ENCODE measurements at places on chromosomes 16 and 17.
A peak's percentile ranks its signal among the peaks of the same experiment; 100 is the strongest.

DNA sequence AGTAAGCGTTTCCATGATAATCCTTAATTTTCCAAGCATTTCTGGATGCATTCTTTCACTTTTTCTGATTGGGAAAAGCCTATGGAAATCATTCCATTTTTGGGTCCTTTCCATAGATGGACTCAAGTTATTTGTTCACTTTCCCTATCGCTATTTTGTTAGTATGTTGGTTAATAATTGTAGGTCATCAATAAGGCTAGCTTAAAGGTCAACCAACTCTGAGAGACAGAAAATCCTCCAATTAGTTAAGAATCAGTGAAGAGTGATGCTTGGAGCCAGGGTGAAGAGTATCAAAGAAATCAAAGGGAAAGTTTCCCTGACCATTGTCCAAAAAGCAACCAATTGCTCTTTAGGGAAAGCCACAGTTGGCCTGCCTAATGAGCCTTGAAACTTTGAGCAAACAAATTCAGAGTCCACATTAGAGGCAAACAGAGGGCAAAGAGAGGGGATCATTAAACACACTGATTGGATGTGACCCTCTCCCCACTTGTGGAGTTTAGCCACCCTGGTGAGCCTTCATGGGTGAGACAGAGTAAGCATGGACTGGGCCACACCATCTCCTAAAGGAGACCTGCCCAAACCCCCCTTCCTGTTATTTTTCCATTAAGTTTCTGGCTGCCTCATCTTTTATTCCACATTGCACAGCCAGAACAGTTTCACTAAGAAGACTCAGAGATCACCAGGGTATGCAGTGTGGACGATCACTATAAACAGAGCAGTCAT is 133.4 kb upstream of the DYNLRB2 start:
- no peak for DNase-seq

- DNase-seq, result no peak
Measured at GRCh38 chr17:48646183-48647102, 20.3 kb upstream of the HOXB9 start.

- no peak for DNase-seq
Measured at GRCh38 chr16:22322021-22322471, 24.8 kb downstream of the POLR3E start.

GRCh38 chr16:25707982-25708583 is 16.3 kb downstream of the HS3ST4 start:
- DNase-seq, result no peak

- no peak for DNase-seq
Measured at GRCh38 chr16:70715860-70716357, 30.1 kb upstream of the MTSS2 start.

- DNase-seq, result no peak
Measured at GRCh38 chr17:57512691-57513090, 232.4 kb downstream of the CCDC182 start.

DNA sequence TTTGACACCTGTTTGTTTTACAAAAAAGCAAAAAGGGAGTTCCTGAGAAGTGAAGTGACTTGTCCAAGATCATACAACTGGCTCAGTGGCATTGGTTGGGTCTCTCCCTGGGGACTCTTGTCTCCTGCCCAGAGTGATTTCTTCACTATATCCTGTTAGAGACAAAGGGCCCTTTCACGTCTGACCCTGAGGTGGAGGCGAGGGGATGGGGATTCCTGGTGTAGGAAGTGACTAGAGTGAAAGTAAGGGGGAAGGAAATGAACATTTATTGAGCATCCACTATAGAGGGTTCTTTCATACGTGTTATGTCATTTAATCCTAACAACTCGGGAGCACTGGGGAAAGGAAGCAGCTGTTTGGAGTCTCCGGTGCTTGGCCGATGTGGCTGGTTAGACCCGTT is 9.0 kb downstream of the ITGB3 start:
- no peak for DNase-seq

DNA sequence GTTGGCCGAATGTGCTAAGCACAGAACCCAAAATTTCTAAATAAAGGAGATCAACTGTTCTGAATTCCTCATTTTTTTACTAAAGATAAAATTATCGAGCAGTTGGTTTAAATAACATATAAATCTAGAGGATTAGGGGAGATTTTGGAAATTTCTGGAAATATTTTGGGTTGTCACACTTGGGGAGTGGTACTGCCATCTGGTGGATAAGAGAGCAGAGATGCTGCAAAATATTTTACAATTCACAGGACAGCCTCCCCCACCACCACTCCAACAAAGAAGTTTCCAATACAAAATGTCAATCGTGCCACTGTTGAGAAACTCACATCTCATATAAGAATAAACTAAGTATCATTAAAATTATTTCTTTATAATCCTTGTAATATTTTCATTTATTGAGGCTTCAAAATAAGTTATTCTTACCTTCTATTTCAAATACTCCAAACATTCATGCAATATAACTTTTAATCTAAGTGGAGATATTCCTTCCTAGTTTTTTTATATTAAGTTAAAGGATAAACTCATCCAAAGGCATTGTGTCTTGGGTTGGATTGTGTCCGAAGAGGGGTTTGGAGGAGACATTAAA is 17.0 kb upstream of the ABCA8 start:
- peak; percentile 59 for DNase-seq

- no peak for DNase-seq
Measured at GRCh38 chr17:80122026-80122575, 20.7 kb downstream of the GAA start.

DNA sequence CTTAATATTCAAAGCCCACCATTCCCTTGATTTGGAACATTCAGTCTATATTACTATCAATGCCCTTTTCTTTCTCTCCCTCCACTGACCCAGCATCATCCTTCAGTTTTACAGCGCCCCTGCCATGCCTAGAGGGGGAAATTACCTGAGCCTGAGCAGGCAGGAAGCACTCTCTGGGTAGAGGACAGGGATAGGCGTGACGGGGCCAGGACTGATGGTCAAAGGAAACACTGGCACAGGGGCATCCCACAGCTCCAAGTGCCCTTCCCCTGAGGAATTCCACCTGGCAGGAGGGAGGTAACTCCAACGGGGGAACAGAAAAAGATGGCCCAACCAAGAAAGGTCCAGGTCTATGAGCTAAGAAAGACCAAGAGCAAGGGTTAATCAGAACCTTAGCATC is 10.0 kb downstream of the CTC1 start:
- no peak for DNase-seq

- DNase-seq, result peak; percentile 41
Measured at GRCh38 chr17:40903129-40903847, 18.2 kb upstream of the KRT20 start.

DNA sequence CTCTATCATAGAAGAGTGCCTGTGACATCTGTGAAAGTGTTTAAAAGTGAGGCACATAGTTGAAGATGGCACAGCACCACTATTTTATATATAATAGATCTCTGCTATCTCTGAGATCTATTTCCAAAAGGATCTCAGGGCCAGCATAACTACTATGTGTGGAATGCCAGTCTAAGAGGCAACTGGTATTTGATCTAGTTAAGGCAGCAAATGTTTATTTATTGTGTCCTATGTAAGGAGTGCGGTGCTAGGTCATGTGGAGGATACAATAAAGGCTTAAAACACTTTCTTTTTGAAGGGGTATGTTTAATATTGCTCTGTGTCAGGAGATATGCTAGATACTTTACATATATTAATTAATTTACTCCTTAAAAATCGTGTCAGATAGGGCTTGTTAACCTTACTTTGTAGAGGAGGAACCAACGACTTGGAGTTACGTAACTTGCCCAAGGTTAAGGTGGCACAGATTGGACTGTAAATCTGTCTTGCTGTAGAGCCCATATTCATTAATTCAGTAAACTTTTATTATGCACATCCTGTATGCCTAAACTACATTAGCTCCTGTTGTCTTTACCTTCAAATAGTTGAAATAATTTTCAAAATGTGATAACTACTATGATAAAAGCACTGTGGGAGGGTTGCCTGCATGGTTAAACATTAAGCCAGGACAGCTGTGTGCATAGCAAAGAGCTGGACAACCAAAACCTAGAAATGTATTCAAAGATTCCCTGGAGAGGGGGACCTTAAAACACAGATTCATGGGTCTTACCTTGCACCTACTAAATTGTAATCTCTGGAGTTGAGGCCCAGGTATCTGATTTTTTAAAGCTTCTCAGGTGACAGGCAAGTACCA is 83.3 kb downstream of the NLK start:
- no peak for DNase-seq

GRCh38 chr16:68289202-68289601 is 21.5 kb downstream of the SLC7A6OS start:
- DNase-seq, result no peak

DNA sequence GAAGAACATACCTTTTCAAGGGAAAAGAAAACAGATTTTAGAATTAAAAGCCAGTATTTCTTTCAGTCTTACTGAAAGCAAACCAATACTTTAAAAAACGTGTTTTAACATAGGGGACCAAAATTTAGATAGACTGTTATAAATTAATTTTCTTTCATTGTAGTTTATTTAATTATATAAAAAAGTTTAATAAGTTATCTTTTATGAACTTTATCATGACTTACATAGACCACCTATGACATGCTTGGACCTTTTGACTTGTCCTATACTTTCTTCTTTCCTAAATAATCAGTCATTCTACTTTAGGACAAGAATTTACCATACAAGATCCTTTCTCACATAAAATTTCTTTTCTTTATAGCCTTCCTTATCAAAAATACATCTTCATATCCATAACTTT is 102.0 kb upstream of the HAS3 start:
- DNase-seq, result no peak

- no peak for DNase-seq
Measured at GRCh38 chr16:77946823-77947222, 75.5 kb upstream of the CLEC3A start.

- DNase-seq, result peak; percentile 88
Measured at GRCh38 chr16:73020409-73020884, 27.5 kb downstream of the ZFHX3 start.

GRCh38 chr17:7587420-7588151 is 2.3 kb downstream of the SOX15 start:
- DNase-seq, result peak; percentile 90

DNA sequence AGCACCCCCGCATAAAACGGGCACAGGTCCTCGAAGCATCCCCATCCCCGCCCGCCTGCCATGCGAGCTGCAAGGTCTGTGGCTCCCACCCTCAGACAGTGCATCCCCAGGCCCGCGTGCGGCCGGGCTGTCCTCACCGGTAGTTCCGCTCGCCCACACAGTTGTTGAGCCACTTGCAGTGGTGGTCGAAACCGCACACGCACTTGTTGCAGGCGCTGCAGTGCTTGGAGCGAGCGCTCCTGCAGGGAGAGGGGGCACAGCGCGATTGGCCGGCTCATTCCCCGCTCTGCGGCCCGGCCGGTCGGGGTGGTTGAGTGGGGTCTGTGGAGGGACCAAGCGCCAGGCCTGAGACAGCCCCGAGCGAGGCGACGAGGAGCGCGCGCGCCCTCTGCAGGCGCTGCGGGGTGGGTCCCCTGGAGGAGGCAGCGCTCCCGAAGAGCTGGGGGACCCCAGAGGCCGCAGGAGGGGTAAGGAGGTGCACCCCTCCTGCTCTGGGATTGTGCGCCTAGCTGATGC is 6.0 kb upstream of the TPPP3 start:
- peak; percentile 65 for DNase-seq

GRCh38 chr16:9099131-9099625 is 7.7 kb downstream of the HAPSTR1 start:
- no peak for DNase-seq

- DNase-seq, result no peak
Measured at GRCh38 chr16:88445583-88445960, 7.5 kb upstream of the ZFPM1 start.

DNA sequence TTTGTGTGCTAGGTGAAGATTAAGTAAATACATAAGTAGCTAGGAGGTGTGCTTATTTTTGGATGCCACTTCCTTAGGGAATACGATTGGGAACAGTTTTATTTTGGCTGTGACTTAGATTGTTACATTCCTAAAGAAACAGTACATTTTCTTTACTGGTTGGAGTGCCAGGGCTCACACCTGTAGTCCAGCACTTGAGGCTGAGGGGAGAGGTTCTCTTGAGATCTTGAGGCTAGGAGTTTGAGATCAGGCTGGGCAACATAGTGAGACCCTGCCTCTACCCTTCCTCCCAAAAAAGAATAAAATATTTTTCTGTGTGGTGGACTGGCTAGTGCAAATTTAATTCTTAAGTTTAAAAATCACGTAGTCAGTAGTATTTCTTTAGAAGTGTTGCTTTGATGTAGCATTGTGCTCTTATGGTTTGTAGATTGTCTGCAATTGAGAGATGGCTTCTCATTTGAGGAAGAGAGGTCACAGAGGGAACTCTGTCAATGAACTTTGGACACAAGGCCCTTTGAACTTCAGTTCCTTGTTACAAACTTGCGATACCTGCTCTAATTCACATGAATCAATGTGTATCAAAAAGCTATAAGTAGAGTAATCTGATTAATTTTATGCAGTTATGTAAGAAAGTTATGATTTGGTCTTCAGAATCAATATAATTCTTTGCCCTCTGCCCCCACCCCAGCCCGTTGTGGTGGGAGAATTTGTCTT is 7.1 kb downstream of the HAPSTR1 start:
- DNase-seq, result no peak

- DNase-seq, result no peak
Measured at GRCh38 chr16:13298666-13299065, 397.3 kb downstream of the SHISA9 start.

DNA sequence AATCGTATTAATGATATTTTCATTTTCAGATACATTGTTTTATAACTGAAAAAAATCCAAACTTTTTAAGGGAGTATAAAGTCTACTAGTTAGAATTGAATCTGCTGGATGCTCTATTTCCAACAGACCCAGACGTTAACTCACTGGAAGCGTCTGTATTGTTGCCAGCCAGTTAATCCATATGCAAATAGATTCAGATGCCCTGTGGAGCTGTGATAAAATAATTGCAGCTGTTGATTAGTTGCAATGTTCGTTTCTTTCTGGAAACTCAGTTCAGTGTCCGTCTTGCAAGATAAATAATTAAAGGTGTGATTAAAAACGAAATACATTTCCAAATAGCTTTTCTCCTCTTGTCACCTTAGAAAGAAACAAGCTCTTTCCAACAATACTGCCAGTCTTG is 5.1 kb upstream of the GNA13 start:
- DNase-seq, result no peak

- peak; percentile 81 for DNase-seq
Measured at GRCh38 chr17:62093188-62094155, 28.4 kb upstream of the MED13 start.

DNA sequence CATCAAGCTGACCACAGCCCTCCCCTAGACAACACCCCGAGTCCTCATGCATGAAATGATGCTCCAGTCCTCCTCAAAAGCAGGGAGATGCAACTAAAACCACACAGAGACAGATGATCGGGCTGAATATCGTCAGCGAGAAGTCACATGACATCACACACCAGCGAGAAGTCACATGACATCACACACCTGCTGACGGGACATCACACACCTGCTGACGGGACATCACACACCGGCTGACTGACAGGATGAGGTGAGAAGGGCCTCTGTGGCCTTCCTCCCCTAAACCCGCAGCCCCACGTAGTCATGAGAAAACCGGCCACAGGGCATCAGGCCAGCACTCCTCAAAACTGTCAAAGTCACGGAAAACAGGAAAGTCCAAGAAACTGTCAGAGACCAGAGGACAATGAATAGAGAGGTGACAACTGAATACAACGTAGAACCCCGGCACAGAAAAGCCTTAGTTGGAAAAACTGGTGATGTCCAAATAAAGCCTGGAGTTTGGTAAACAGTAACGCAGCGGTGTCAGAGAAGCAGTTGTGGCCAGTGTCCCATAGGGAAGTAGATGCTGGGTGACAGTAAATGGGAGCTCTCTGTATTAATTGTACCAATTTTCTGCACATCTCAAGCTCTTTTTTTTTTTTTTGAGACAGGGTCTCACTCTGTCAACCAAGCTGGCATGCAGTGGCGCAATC is 14.3 kb downstream of the LITAF start:
- no peak for DNase-seq

GRCh38 chr16:57672416-57672815 is 4.3 kb downstream of the ADGRG3 start:
- DNase-seq, result no peak
